ENCODE measurements at places on chromosomes 3 and 15.

GRCh38 chr15:73684581-73685455 is 635 bp downstream of the CD276 start:
- DNase-seq: no peak

- no peak for DNase-seq
Observed at GRCh38 chr3:99818818-99819217, 1.2 kb downstream of the CMSS1 start.

- DNase-seq: peak; percentile 49
Observed at GRCh38 chr3:29183346-29184087, 97.4 kb upstream of the RBMS3 start.

DNA sequence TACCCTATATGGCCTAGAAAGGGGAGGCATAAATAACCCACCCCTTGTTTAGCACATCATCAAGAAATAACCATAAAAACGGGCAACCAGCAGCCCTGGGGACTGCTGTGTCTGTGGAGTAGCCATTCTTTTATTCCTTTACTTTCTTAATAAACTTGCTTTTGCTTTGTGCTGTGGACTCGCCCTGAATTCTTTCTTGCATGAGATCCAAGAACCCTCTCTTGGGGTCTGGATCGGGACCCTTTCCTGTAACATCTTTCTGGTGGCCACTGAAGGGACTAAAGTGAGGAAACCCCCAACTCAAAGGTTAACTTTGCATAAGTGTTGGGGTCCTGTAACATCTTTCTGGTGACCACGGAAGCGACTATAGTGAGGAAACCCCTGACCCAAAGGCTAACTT is 15.7 kb upstream of the HHATL start:
- DNase-seq: no peak

- DNase-seq: no peak
Observed at GRCh38 chr3:168803536-168803935, 707.8 kb upstream of the GOLIM4 start.

GRCh38 chr3:183446838-183447205 is 18.4 kb upstream of the MCF2L2 start:
- no peak for DNase-seq

GRCh38 chr15:89136078-89136806 is 48.0 kb downstream of the ABHD2 start:
- no peak for DNase-seq

GRCh38 chr3:124174476-124174875 is 182.6 kb upstream of the ROPN1 start:
- no peak for DNase-seq

GRCh38 chr3:153285194-153285641 is 123.2 kb downstream of the RAP2B start:
- DNase-seq: no peak

All from activated CD4-positive, alpha-beta T cell treated with anti-CD3 and anti-CD28 coated beads, Interleukin-2, Interleukin-4, amounts not matched to agents 100 ng/mL and 50 ng/mL, durations not matched to agents 16 hours and 8 hours (primary cell).